Caudate nucleus (tissue), 63 donors: ENCODE measurements at places on chromosomes 3 and 15.

- no peak for DNase-seq
These were observed 420.0 kb downstream of the ROBO2 start for GRCh38 chr3:77459926-77460325.

DNA sequence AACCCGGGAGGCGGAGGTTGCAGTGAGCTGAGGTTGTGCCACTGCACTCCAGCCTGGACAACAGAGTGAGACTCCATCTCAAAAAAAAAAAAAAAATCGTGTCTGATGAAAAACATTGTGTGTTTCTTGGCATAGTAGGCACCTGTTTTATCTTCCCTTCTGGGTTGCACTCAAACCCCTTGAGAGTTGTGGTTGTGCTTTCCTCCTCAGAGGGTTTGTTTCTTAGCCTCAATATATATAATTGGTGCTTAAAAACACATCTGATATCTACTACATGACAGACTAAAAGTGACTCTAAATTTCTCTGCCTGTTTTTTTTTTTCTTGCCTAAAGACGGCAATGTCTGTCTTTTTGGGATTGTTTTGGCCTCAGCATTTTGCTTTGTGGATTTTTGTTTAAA, 7.6 kb downstream of the NR1D2 start:
- DNase-seq: no peak

GRCh38 chr15:84572231-84572630, 28.6 kb upstream of the ZSCAN2 start:
- no peak for DNase-seq

- DNase-seq: no peak
These were observed 24.5 kb downstream of the CYFIP1 start for GRCh38 chr15:22955544-22956119.

GRCh38 chr3:120245386-120245785, 39.6 kb downstream of the GPR156 start:
- DNase-seq: no peak

DNA sequence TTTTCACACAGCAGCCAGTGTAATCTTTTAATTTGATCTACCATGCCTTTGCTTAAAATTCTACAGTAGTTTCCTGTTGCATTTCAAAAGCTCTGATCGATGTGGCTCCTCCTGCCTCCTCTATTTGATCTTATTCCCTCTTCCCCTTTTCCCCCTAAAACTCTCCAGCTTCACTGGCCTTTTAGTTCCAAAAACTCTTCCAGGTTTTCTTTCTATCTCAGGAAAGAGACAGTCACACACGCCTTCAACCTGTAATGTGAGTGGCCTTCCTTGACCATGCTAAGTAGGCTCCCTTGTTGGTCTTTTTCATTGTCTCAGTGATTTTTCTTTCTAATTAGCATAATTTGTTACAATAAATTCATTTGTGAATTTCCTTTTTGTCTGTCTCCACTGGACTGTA, 985 bp downstream of the TEX9 start:
- no peak for DNase-seq

- DNase-seq: no peak
These were observed 27.8 kb upstream of the ITPKA start for GRCh38 chr15:41465822-41466421.

DNA sequence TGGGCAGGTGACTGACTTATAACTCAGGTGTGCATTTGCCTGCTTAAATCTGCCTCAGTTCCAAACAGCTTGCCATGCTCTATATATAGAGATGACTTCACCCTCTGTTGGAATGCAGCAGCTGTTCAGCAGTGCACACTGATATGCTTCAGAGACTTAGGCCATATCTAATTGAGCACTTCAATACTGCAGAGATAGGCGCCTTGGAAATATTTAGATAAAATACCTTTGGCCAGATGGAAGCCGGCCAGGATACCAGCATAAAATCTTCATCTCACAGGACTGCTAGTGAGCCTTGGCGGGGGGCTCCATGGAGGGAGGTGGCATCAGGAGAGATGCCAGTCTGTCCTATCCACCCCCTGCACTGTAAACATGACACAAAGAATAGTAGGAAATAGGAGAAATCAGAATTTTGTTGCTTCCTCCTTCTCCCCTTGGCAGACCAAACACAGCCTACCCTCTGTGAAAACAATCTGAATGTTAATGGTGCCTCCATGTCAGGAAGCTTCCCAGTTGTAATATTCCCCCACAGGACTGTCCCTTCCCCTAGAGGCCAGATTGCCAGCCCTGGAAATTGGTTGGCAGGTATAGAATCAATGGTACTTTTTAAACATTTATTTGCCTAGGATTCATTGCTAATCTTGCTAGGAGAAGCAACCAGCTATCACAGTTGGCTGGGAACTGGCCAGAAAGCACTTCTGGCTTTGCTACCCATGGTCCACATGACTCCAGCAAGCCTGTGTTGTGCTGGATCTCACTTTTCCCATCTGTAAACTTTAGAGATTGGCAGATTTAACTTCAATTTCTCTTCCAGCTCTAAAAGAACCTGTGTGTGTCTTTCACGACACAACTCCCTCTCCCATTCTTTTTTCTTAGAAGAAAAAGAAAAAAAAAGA, 215.5 kb upstream of the KCNMB2 start:
- DNase-seq: no peak

- DNase-seq: no peak
These were observed 89.0 kb downstream of the PPCDC start for GRCh38 chr15:75112278-75112847.

DNA sequence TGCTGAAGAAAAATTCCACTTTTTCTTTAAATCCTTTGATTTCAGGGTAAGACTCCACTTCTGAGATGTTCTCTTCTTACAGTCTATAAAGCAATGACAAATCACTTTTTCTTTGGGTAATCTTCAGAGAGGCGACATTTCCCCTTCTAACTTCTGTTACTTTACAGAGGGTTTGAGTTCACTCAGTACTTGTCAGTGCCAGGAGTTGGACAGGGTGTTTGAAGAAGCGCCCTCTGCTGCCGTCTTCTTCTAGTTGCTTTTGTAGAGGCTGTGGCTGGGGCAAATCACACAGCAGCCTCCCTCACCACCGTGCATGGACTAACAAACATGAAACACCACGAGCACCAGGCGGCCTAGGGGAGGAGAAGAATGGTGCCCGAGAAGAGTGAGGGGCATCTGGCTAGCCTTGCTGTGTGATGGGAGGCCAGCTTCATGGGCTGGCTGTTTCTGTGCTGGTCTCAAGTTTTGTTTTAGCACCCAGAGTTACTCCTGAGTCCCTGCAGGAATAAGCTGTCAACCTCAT, at the start of gene CD80:
CD80 (minus strand) TSS at position 174 of the 523 bp plus-strand sequence. CDS start 1,886 bp downstream, outside the sequence.
- DNase-seq: no peak

- DNase-seq: no peak
These were observed 43.4 kb downstream of the FEZF2 start for GRCh38 chr3:62329971-62330370.

DNA sequence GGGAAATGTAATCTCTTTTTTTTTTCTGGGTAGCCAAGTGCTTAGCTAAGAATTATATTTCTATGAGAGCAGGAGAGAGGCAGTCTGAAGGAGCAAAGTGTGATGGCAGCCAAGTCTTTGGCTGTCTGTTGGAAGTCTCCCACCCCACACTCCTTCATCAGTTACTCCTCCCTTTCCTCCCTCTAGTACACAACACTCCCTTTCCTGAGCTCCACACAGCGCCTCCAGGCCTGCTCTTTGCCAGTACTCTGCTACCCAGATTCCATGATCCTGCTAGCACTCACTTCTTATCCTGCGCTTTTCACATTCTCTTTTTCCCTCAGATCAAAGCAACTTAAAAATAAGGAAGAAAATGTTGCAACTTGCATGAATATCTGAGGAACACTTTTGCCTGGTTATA, 37.4 kb upstream of the SNRK start:
- DNase-seq: no peak

- DNase-seq: no peak
These were observed 44.3 kb downstream of the DHX30 start for GRCh38 chr3:47847260-47847659.

GRCh38 chr3:138450181-138450580, 15.8 kb downstream of the ESYT3 start:
- DNase-seq: no peak

DNA sequence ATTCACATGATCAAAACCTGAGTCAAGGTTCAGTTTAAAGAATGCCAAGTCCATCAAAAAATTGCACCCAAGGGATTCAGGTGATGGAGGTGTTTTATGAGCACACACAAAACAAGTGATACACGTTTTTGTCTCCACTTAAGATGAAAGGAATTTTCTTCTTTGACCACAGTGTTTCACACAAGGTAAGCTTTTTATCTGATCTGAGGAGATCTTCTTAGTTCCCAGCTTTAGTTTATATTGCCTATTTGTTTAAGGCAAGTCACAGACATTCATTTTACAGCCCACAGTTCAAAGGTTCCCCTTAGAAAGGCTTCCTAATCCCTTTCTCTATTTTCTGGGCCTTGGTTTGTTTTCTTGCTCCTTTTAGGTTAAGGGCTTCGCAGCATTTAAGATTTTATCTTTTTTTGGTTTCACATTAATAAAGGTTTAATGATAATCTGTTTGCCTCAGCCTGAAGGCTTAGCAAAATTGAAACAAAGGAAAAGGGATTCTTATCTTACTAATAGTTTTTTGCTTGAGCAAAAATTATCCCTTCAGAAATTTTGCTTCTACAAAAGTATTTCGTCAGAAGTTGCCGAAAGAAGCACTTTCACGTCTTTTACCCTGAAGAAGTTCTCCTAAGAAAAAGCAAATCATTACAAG, 420.5 kb upstream of the NAALADL2 start:
- DNase-seq: no peak

DNA sequence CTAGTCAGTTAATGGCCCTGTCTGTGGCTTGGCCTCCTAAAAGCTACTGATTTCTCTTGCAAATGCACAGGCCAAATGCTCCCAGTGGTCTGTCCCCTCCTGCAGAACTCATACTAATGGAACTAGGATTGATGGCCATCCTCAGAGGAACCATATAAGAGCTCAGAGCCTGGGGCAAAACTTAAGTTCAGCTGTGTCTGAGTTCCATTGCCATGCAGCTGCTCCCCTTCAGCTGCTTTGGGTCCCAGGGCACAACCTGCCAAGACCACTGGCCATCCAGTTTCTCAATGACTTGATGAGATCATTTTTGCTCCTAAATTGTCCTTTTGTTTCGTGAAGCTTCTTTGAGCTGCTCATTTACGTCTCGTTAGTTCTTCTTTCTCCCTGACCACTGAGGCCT, 529.5 kb upstream of the TBL1XR1 start:
- DNase-seq: no peak

GRCh38 chr3:113552851-113553250, 20.5 kb downstream of the SIDT1 start:
- no peak for DNase-seq

DNA sequence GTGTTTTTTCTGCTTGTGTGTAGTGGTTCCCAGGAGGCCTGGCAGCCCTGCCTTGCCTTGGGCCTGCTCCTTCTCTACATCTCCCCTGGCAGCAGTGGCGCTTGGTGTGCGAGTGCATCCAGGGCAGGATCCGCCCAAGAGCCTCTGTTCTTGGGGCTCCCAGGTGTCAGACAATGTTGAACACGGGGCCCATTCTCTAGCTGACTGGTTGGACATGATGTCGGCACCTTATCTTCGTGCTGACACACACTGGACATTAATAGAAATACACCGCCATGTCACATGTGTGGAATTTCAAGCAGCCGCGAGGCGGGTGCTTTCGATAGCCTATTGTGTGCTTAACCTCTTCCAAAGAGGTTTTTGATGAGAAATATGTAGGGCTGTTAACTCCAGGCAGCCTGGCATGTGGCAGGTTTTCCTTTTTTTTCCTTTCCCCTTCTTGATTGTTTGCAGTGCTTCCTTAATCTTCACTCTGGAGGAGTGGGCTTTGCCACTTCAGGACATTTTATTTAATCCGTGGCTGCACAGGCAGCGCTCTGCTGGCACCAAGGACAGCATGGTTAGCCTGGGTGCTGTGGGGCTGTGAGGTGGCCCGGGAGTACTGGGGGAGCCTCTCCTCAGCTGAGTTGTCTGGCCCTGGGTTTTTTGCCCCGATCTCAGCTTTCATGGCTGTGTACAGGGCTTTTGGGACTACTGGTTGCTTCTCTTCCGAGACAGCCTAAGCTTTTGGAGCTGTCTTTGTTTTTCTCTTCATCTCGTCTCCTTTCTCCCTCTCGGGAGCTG, 42.5 kb downstream of the CHCHD6 start:
- no peak for DNase-seq

GRCh38 chr15:25022233-25022632, 67.4 kb downstream of the SNRPN start:
- DNase-seq: no peak

GRCh38 chr3:43515208-43515917, 106.4 kb downstream of the ANO10 start:
- no peak for DNase-seq

GRCh38 chr3:127261925-127262324, 25.9 kb downstream of the PRR20G start:
- no peak for DNase-seq
